ENCODE measurements at places on chromosomes 6 and 20.
A peak's percentile ranks its signal among the peaks of the same experiment; 100 is the strongest.

DNA sequence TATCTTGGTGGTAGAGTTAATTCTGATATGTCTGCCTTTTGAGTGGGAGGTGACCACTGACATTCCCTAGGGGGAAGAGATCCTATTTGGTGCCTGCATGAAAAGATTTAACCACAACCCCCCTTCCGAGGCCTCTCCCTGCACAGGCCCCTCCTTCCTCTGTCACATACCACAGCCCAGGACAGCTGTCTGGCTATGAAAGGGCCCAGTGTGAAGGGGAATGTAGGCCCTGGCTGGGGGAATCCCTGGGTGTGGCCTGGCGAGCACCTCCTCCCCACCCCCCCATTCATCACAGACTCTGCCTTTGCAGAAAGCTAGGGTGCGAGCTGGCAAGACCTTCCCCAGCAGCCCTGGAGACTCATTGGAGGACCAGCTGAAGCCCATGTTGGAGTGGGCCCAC, 27.4 kb upstream of the MAPRE1 start:
- DNase-seq: no peak

DNA sequence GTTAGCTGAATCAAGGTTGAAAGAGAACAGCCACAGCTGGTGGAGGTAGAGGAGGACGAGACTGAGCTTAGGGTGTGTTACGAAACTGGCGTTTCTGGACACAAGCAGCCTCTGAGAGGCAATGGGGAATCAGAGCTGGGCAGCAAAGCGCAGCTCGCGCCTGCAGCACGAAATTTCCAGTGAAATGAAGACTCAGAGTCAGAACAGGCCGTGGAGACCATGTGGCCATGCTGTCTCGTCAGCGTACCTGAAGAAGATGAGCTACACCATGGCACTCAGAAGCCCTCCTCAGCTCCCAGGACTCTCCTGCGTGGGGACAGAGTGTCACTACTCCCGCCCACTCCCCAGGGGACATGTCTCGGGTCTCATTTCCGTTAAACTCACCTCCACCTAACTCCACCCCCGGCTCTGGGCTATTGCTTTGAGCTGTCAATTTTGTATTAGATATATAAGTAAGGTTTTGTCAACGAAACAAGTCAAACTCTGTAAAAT, 256.9 kb downstream of the ERMARD start:
- DNase-seq: no peak

DNA sequence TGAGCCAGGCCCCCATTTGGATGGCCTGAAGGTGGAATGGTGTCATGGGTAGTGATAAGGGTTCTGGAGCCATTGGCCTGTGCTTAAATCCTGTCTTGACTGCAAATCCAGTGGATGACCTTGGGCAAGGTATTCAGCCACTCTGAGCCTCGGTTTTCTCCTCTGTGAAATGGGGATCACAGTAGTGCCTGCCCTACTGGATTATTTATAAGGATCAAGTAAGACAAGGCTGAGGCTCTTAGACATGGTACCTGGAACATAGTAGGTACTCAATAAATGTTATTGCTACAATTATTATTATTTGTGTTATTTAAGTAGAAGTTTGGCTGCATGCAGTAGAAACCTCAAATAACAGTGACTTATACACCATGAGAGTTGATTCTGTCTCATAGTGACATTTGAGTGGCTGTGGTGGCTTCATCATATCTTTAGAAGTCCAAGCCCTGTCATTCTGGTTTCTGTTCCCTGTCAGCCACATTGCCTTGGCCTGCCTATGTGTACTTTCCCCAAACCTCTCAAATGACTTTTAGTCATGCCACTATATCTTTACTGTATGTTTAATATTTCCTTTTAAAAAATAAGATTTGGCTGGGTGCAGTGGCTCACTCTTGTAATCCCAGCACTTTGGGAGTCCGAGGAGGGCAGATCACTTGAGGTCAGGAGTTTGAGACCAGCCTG, 37.6 kb upstream of the CHMP4B start:
- DNase-seq: no peak

DNA sequence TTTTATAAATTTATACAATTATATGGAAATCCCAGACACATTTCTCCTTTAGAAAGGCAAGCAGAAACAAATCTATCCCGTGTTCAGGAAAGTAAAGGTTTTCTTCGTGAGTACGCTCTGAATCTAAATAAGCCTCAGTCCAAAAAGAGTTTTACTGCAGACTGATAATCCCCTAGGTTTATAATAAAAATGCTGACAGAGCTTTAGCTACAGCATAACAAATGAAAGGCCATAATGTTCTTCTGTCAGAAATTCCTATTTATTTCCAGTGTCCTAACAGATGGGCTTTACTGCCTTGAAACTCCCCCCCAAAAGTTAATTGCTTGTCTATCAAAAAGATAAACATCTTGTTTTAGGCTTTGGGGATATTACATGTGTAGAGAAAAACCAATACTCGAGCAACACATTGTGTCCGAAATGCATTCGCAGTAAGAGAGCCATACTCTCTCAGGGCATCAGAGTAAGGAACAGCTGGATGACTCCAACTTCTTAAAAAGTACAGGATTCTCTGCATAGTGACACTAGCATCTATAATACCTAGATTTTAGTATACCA, 109.0 kb downstream of the PRKN start:
- no peak for DNase-seq

DNA sequence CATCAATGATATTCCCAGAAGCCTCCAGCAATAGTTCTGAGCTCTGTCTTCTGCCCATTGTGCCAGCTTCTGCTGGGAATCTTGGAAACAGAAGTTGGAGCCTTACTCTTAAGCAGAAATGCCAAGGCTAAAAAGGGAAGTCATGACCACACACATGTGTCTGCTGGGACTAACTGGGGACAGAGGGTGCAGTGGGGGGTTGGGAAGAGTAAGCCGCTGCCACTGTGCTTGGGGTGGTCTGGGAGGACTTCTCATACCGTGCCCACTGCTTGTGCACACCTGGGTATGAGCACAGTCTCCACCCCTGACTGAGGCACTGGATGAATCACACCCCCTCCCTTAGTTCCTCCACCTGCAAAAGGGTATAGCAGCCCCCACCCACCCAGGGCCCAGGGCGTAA, 90.7 kb downstream of the CDC5L start:
- no peak for DNase-seq

DNA sequence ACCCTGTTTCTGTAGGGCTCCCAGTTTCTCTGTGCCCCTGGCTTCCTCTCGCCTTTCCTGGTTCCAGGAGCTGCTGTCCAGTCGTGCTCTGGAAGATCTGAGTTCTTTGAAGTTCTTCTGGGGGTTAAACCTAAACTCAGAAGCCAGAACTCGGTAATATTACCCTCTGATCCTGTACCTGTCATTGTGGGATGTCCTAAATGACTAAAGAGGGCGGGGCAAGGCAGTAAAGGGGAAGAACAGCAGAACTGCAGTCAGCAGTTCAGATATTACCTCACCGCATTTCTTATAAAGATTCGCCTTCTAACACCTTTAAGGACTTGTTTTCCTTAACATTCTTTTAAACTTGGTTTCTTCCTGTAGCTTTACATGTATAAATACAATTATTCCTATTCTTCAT, 63.9 kb downstream of the FAM120B start:
- no peak for DNase-seq

DNA sequence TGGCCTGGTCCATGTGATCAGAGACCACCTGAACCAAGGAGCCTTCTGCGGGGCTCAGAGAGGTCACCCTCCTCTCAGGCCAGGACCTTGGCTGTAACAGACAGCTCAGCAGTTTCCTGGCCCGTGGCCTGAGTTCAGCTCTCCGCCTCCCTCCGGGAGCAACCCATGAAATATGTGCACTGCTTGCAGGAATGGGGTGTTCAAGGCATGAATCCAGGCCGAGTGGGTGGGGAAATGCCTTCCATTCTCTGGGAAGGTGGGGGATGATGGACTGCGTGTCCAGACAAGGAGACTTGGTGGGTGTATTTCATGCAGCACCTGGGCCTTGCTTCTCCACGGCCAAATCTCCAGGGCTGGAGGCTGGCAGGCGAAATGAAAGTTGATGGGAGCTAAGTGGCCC, 46.0 kb downstream of the SIRPA start:
- DNase-seq: no peak

- DNase-seq: no peak
Measured at GRCh38 chr6:2684766-2685754, 65.7 kb downstream of the MYLK4 start.

GRCh38 chr6:165849534-165850430, 186.7 kb upstream of the PDE10A start:
- DNase-seq: no peak

DNA sequence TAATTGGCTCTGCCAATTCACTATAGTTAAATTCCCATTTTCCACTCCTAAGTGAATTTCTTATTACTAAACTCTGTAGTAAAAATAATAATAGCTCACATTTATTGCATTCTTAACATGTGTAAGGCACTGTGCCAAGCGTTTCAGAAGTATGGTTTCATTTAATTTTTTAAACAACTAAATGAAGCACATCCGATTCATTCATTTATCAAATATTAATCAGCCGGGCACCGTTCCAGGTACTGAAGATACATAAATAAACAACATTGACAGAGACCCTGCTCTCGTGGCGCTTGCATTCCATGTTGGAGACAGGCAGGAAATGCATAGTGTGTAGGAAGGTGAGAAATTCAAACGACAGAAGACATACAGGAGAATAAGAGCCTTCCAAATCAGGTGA, 423.2 kb upstream of the JARID2 start:
- no peak for DNase-seq

DNA sequence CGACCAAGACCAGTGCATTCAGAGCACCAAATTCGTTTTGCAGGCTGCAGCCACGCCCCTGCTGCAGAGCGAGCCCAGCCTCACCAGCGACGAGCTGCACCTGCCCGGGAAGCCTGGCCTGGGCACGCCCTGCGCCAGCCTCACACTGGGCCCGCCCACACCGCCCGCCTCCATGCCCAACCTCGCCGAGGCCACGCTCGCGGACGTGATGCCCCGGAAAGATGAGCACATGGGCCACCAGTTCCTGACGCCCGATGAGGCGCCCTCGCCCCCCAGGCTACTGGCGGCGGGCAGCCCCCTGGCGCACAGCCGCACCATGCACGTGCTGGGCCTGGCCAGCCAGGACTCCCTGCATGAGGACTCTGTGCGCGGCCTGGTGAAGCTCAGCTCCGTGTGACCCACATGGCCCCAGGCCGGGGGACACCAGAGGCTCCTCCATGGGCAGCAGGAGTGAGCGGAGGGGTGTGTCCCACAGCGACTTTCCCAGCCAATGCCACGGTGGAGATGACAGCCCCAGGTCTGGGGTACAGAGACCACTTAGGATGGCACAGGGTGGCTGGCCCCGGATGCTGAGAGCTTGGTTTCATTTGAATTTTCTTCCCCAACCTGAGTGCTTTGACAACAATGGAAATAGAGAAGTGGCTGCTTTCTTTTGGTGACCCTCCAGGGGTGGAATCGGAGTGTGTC, 150.2 kb upstream of the SNX9 start:
- DNase-seq: no peak

GRCh38 chr6:27296106-27296783, 15.8 kb downstream of the POM121L2 start:
- DNase-seq: no peak

GRCh38 chr6:42929821-42930360, 611 bp downstream of the CNPY3 start:
- peak; percentile 40 for DNase-seq

DNA sequence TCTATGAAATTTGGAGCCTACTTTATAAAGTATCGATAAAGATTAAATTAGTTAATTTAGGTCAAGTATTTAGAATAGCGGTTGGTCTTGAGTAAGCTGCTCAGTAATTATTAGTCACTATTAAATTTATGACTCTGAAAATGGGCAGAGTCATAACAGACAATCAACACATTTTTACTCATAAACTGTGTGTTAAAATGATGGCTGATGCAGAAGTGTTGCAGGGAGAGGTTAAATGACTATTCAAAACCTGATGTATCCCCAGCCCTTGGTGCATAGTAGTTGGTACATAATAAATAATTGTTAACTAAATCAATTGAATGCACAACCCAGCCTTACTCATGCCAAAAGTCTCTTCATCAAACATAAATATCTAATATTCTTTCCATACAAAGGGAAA, 30.6 kb downstream of the HIVEP2 start:
- no peak for DNase-seq

- no peak for DNase-seq
Measured at GRCh38 chr6:133337308-133337707, 96.2 kb downstream of the EYA4 start.

- DNase-seq: no peak
Measured at GRCh38 chr6:27230758-27231111, 16.8 kb upstream of the PRSS16 start.

- no peak for DNase-seq
Measured at GRCh38 chr6:22807261-22807660, 237.9 kb downstream of the HDGFL1 start.

DNA sequence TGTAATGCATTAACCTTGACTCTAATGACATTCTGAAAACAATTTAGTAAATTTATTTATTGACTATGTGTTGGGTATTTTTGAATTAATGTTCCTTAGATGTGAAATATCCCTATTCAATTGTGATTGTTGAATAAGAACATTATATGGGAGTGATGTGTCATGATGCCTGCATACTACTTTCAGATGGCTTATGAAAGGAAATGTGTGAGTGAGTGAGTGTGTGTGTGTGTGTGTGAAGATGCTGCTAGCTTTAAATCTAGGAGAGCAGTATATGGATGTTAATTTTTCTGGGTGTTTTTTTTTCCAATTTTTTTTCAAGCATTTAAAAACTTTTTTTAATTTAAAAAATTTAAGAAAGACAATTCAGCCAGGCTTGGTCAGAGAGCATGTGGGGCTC, 32.5 kb upstream of the NT5E start:
- no peak for DNase-seq

- no peak for DNase-seq
Measured at GRCh38 chr6:87705070-87705691, 3.1 kb upstream of the AKIRIN2 start.

- no peak for DNase-seq
Measured at GRCh38 chr6:114377881-114378280, 35.1 kb upstream of the HS3ST5 start.

- no peak for DNase-seq
Measured at GRCh38 chr6:5846889-5847288, 159.8 kb downstream of the NRN1 start.

GRCh38 chr6:113017353-113017752, 670.2 kb downstream of the RFPL4B start:
- no peak for DNase-seq

DNA sequence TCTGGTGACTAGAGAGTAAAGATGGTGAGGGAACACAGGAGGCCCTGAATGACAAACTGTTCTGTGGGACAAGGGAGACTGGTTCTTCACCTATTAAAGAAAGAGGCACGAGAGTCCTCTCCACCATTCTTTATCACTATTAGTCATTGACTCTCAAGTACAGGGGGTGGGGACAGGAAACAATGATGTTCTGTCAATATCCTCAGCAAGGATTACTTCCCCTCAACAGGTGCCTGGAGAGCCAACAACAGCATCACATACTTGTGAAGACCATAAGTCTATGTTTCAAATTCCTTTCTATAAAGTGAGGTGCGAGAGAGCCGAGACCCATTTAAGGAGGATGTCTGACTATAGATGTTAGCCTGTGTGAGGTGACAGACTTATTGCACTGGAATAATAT, 72.4 kb upstream of the TBC1D7 start:
- no peak for DNase-seq

DNA sequence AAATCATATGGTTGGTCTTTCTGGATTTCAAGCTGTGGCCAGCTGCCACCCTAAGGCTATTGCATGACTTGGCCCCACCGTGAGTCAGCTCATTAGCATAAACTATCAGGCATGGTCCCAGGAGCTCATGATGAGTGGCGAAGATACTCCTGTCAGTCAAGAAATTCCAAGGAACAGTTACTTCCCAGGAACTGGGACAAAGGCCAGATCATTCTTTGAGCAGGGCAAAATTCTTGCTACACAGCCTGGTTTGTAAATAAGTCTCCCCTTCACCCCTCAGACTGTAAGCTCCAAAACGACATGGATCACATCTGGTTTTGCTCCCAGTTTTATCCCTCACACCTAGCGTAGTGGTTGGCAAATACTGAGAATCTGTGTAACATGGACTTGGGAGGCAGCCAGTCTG, 33.0 kb upstream of the KIAA1586 start:
- DNase-seq: no peak

All from effector memory CD8-positive, alpha-beta T cell (primary cell).